Bronchial epithelial cell (primary cell): ENCODE measurements at places on chromosomes 3 and 15.
A peak's percentile ranks its signal among the peaks of the same experiment; 100 is the strongest.

DNA sequence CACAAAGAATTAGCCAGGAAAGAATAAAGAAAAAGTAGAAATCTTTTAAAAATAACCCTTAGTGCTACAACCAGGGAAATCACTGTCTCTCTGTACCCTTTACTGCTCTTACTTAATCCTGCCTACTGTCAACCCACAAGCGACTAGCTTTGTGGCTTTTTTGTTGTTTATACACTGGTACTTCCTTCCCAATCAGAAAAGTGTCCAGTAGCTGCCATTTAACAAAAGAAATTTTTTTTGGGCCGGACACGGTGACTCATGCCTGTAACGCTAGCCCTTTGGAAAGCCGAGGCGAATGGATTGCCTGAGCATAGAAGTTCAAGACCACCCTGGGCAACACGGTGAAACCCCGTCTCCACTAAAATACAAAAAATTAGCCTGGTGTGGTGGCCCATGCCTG, 13.8 kb upstream of the FAM219B start:
- DNase-seq: no peak

GRCh38 chr15:57647071-57647790, 55.5 kb downstream of the MYZAP start:
- DNase-seq: no peak

DNA sequence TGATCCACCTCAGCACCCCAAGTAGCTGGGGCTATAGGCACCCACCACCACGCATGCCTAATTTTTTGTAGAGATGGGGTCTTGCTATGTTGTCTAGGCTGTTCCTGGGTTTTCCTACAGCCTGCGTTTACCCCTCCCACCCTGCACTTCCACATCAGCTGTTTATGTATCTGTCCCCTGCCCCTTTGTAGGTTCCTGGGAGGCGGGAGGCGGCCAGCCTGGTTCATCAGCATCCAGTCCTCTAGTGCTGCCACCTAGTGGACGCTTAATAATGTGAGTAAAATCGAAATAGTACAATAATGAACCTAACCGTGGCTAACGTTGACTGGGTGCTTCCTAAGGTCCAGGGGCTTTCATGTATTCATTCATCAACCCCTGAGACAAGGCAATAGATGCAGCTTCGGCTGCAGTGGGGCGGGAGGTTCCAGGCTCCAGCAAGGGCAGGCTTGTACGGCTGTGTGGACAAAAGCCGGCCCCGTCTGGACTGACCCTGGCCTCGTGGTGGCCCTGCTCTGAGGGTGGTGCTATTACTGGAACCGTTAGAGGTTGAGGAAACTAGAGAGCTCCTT, 1.2 kb upstream of the LCTL start:
- peak; percentile 34 for DNase-seq

DNA sequence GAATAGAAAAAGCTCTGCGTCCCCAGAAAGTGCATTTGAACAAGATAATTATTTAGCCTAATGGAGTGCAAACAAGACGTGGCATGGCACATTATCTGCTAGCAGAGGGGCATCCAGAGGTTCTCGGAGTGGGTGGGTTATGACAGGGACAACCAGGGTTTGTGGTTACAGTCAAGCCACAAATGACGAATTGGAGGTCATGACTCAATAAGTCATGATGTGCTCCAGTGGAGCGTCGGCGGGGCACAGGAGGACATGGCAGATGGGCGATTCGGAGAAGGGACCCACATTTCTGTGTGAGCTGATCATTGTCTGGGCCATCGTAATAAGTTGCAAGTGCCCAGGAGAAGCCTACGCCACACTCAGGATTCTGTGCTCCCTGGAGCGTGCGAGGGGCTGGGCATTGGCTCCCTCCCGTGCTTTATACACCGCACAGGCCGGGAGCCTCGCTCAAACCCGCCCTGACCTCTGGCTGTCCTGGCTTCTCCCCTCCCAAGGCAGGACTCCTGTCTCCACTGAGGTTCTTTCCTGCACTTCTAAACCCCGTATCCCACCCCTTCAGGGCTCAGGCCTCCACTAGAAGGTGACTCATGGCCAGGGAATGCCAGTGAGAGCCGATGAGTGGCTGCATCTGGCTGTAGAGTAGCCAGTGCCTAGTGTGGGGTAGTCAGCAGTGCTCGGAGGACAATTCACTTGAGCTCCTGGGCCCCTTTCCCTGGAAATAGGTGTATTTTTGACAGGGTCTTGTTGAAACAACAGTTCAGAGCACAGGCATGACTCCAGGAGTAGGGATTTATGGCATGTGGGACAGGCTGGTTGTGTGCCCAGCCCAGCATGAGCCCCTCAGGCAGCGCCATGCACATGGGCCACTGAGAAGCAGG, 67.4 kb downstream of the GRIP2 start:
- DNase-seq: peak; percentile 81

GRCh38 chr3:43319376-43319775, 33.0 kb downstream of the SNRK start:
- no peak for DNase-seq

DNA sequence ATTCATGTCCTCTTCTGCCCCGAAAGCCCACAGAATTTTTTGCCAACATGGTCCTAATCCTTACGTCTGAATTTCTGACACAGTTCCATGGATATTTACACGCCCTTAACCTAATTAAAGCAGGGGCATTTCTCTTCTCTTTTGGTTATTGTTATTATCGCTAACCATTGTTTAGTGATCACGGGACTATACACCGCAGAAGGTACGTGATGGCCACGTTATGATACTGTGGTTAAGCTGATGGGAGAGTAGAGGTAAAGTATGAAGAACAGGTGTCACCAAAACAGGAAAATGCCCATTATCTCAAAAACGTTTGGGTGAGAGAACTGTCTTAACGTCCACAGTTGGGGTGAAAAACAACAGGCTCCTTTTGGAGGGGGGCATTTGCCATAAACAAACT, 26.4 kb downstream of the CCR4 start:
- no peak for DNase-seq

DNA sequence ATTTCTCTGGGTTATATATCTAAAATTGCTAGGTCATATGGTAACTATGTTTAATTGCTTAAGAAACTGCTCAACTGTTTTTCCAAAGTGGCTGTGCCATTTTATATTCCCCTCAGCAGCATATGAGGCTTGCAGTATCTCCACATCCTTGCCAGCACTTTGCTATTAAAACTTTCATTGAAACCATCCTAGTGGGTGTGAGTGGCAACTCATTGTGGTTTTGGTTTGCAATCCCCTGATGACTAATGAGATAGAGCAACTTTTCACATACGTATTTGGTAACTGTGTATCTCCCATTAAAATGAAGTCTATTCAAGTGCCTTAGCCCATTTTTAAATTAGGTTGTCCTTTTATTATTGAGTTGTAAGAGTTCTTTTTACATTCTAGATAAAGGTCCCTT, 17.3 kb downstream of the KPNA1 start:
- DNase-seq: peak; percentile 97

DNA sequence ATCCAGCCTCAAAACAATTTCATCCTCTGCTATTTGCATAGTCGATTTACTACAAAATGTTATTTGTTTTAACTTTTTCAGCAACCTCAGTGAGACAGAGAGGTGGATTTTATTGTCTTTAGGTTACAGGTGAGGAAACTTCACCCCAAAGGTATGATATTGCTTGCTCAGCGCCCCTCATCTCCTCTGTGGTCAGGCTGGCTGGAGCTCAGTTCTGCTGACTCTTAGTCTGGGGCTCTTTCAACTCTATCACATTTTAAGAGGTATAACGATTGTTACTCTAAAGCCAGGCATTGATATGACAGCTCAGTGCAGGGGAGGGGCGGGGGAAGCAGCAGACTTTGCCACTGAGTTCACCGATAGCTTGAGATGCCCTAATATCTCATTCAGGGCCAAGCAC, 103.0 kb upstream of the DPH6 start:
- no peak for DNase-seq

DNA sequence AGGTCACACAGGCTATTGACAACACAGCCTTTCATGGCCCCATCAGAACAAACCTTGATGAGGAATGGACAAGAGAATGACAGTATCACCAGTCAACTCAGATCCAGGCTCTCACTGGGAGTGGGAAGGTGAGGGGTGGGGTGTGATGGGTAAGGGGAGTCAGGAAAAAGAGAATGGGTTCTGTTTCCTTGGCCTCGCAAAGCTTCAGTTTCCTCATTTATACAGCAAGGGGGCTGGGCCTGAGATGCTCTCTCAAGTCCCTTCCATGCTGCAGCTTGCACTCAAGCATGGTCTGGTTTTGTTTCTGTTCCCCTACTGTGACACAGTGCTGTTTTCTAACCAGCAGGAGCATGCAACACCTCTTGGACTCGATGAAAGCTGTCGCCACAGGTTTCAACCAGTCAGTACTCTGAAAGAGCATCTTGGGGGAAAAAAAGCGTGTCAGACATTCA, 65.7 kb upstream of the IL12A start:
- DNase-seq: no peak

GRCh38 chr3:122100591-122101463, 45.7 kb downstream of the CD86 start:
- DNase-seq: peak; percentile 49

GRCh38 chr3:72210261-72210660, 425.3 kb upstream of the PROK2 start:
- no peak for DNase-seq

DNA sequence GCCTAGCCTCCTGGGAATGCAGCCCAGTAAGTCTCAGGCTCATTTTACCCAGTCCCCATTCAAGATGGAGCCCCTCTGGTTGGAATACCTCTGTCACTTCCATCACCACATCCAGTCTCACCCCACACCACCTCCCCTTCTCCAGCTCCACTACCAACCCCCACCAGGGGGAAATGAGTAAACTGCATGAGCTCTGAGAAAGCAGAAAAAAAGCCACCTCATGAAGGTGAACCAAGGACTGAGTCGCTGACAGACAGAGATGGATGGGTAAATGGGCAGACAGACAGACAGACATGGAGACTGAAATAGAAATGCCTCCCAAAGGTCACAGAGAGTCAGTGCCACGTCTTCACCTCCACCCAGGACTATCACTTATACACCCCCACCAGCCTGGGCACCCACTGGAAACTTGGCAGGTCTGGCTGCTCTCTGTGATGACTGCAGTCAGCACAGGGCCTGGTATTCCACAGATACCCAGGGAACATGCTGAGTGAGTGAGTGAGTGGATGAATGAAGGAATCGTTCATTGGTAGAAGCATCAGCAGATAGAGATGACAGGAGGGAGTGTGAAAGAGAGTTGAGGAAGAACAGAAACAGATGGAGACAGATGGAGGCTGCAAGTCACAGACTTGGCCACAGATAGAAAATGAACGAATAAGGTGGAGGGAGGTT, 4.9 kb upstream of the LOXL1 start:
- no peak for DNase-seq

- no peak for DNase-seq
These were observed 94.9 kb downstream of the ROBO2 start for GRCh38 chr3:77134769-77135168.

DNA sequence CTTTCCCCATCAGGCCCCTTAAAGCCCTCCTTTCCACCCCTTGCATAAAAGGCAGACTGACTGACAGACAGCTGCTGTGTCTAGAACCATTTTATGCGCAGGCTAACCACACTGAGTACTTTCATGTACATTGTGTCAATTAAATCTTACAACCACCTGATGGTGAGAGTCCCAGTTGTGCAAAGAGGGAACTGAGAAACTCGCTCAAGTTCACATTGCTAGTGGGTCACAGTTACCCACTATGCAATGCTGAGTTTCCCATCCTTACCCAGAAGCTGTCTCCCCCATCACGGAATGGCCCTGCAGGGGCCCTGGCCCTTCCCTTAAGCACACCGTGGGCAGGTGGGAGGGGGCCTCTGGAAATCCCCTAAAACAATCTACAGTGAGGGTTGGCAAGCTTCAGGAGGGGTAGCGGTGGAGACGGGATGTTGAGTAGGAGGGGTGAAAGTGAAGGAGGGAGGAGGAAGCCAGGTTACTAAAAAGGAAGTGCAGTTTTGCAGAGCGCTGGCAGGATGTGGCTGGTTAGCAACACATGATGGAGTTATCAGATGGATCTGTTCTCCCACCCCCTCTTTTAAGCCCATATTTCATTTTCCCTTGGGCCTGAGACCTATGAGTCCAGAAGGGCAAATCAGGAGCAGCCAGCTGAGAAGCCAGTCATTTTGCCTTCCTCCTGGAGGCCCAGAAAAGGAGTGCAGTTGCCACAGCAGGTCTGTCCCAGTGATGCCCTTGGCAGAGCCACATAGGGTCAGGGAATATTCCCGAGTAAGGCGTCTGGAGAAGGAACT, 30.0 kb downstream of the STARD5 start:
- no peak for DNase-seq

GRCh38 chr3:192980632-192981031, 63.0 kb upstream of the MB21D2 start:
- DNase-seq: no peak

DNA sequence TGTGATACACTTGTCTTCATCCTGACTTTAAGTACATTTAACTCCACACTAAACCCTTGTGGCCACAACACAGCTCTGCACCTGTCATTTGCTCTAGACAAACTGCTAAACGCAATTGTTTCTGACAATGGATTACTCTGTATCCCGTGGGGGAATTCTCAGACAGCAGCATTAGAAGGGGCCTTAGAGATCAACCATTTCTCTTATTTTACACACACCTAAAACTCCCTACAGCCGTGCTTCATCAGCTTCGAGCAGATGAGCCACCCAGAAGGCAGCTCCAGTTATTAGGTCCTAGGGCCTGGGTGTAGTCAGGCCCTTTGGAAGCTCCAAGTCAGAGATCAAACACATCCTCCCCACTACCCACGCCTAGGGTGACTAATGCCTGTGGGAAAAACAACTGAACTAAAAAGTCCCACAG, 1.3 kb upstream of the IL12A start:
- DNase-seq: peak; percentile 46

DNA sequence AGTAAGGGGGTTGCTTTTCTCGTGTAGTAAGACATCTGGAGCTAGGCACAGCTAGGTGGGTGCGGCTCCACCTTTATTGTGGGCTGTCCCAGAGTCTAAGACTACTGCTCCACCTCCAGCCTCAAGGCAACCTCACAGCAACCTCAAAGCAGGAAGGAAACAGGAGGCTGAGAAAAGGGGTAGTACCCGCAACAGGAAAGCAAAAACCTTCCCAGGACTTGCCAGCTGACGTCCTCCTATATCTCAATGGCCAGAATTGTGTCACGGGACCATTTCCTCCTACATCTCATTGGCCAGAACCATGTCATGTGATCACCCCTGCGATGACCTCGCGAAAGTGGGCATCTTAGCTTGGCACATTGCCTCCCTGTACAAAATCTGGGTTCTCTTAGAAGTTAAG, 4.3 kb upstream of the GPR160 start:
- DNase-seq: no peak

GRCh38 chr3:144085964-144086363, 114.3 kb downstream of the DIPK2A start:
- peak; percentile 96 for DNase-seq

GRCh38 chr3:58633157-58633865, 33.3 kb downstream of the FAM3D start:
- DNase-seq: no peak
